ENCODE measurements at places on chromosomes 12 and 14.

- peak; percentile 57 for DNase-seq
These were observed 235 bp downstream of the RAB2B start for GRCh38 chr14:21476523-21476924.

GRCh38 chr12:75908961-75909605 lies 122.5 kb downstream of the PHLDA1 start:
- peak; percentile 88 for DNase-seq

DNA sequence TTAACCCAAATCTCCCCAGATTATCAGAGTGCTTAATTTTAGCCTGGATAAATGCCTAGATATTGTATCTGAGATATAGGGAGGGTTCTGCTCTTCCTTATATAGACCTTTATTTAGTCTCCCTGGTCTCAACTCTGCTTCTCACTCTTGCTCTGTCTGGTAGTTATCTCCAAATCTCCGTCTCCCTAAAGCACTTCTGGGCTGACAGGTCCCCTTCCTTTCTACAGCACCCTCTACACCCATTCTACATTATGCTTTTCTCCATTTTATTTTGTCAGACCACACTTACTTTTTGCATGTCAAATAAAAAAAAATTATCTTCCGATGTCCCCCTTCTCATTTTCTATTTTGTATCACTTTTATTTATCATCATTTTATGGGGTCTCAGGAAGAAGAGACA lies 2.0 kb upstream of the ERC1 start:
- no peak for DNase-seq

DNA sequence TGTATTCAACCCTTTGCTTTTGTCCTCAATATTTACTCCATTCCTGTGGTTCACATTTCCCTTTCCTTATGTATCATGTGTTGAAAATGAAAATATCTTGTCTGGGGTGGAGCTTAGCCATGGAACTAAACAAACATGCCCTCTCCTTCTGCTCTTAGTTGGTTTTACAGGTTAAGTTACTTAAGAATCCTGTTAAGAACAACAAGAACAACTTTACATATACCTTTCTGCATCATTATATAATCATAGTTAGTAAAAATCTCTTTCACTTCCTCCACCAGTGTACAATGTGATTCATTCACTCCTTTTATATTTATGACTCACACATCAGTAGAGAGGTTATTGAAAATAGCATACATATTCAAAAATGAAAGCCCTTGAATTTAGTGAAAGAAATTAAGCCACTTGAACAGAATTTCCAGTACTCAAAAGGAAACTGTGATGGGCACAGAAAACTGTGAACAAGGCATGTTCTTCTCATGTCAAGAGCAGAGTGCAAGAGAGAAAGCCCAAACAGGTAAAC lies 307.7 kb downstream of the CCDC91 start:
- no peak for DNase-seq

GRCh38 chr12:53941750-53942149 lies 3.1 kb downstream of the HOXC13 start:
- no peak for DNase-seq

GRCh38 chr12:79900951-79901350 lies 33.9 kb downstream of the PPP1R12A start:
- DNase-seq = no peak

DNA sequence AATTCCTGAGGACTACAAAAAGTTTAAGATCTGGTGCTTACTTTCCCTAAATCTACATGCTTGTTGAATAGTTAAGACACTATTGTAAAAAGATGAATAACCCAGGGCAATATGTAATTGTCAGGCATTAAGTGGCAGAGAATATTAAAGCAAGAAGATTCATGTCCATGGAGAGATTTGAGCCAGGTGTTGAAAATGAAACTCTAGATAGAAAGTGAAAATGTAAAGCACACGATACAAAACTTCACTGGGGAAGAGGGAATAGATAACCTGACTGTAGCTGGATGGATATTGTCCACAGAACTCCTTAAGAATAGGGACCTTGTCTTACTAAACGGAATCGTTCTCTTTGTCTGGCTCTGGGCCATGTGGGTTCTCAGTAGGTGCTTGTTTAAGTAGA lies 5.0 kb downstream of the CAND1 start:
- DNase-seq = no peak

DNA sequence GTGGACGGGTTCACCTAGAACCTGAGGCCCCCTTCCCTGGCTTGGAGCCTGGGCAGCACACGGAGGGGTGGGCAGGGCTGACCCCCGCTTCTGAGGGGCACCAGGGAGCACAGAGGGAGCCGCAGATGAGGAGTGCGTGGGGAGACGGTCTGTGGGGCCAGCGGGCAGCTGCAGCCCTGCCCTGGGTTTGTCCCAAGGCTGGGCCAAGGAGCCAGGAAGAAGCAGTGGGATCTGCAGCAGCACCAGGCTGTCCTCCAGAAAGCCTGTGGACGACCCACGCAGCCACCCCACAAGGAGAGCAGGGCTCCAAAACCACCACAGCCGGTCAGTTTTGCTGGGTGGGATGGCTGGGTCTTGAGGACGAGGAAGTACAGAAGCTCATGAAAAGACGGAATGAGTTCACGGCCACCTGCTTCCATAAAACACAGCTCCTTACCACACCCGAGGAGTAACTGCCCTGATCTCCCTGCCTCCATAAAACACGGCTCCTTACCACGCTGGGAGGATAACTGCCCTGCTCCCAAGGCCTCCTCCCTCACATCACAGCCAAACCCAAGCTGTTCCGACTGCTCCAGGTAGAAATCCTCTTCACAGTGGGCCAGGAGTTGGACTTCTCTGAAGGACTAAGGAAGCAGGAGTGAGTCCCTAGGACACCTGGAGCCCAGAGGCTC lies 9.9 kb upstream of the GOLGA3 start:
- DNase-seq = no peak

DNA sequence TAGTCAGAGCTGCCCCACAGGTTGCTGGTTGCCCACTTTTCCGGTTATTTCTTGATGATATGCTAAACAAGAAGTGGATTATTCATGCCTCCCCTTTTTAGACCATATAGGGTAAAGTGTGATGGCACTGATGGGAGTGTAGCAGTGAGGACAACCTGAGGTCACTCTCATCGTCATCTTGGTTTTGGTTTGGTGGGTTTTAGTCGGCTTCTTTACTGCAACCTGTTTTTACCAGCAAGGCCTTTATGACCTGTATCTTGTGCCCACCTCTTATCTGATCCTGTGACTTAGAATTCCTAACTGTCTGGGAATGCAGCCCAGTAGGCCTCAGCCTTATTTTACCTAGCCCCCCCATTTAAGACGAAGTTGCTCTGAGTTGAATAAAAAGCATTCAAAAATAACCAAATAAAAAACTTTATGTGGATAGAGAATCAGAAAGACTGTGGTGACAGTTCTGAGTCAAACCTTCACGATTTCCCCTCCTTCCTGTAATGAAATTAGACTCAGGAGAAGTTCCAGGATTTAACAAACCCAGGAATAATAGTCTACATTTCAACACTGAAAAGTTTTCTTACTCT lies 144.2 kb downstream of the PAWR start:
- no peak for DNase-seq

- no peak for DNase-seq
These were observed 15.7 kb upstream of the IFT81 start for GRCh38 chr12:110108309-110109036.

DNA sequence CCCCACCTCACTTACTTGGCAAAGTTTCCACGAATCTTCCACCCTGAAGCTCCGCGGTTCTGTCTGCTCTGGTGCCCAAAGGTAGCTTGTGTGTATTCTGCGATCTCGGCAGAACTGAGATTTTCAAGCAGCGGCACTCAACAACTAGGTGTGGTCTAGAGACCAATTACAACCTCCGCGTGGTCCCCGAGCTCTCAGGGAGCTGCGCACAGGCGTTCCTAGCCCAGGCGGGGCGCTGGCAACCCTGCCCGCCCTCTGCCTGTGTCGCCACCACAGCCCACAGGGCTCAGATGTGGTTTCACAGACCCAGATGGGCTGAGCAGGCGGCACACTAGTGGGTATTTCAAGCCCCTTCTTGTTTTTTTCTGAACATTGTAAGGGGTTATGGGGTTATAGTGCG lies 1.5 kb upstream of the DIABLO start:
- DNase-seq = no peak

DNA sequence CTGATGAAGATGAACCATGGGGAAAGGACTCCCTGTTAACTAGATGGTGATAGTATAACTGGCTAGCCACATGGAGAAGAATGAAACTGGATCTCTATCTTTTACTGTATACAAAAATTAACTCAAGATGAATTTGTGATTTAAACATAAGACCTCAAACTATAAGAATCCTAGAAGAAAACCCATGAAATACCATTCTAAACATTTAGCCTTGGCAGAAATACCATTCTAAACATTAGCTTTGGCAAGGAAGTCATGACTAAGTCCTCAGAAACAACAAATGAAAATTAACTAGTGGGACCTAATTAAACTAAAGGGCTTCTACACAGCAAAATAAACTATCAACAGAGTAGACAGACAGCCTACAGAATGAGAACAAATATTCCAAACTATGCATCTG lies 28.4 kb upstream of the NOVA1 start:
- no peak for DNase-seq

GRCh38 chr12:88393017-88393767 lies 187.1 kb downstream of the KITLG start:
- DNase-seq = peak; percentile 6
